Stimulated activated CD4-positive, alpha-beta T cell treated with anti-CD3 and anti-CD28 coated beads, Interleukin-15, amount 100 ng/mL, for 1 hour (primary cell): ENCODE measurements at places on chromosomes 5 and 9.

DNA sequence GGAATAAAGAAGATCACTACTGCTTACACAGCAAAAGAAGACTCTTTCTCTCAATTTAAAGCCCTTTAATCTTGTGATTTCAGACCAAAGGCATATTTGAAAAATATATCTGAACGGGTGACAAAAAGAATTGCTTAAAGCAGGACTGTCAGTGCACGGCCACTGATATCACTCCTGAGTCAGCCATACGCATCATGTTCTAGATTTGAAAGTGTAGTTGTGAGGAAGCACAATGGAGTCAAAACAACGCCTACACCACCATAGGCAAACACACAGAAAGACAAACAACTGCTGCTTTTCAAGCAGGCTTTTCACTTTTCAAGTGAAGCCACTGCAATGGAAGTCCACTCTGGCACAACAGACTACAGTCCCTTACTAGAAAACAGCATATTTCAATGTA lies 141.7 kb downstream of the AUH start:
- no peak for DNase-seq

DNA sequence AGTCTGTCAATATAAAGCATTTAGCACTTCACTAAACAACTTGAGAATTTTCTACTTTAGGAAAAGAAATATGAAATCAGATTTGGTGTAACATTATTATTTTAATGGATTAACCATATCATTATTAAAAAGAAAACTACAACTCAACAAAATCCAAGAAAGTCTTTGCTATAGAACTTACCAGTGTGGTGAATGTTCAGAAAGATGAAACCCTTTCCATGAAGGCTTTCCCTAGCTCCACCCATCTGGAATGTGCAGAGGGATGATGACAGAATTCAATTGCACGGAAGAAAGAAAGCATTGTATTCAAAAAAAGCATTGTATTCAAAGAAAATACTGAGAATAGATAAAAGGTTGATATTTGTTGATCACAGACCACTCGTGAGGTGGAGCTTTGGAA lies 328.6 kb upstream of the NUDT12 start:
- no peak for DNase-seq

DNA sequence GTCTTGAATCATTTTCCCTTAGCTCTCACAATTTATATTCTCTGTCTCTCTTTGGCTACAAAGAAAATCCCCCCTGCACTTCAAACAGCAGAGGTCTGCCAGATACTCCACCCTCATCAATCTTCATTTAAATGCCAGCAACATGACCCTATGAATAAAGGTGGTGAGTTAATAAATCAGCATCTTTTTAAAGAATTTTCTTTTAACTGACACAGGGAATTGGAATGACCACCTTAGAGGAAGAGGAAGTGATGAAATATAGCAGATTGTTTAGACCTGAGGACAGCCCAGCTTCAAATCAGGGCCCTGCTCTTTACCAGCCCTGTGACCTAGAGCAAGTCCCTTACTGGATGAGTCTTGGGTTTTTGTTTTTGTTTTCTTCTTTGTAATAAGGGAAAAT lies 223.1 kb upstream of the PAPPA start:
- DNase-seq: no peak

GRCh38 chr5:141483902-141484301 lies 928 bp upstream of the PCDHGC4 start:
- no peak for DNase-seq

GRCh38 chr9:129665814-129666520 lies 520 bp downstream of the PRRX2 start:
- no peak for DNase-seq

DNA sequence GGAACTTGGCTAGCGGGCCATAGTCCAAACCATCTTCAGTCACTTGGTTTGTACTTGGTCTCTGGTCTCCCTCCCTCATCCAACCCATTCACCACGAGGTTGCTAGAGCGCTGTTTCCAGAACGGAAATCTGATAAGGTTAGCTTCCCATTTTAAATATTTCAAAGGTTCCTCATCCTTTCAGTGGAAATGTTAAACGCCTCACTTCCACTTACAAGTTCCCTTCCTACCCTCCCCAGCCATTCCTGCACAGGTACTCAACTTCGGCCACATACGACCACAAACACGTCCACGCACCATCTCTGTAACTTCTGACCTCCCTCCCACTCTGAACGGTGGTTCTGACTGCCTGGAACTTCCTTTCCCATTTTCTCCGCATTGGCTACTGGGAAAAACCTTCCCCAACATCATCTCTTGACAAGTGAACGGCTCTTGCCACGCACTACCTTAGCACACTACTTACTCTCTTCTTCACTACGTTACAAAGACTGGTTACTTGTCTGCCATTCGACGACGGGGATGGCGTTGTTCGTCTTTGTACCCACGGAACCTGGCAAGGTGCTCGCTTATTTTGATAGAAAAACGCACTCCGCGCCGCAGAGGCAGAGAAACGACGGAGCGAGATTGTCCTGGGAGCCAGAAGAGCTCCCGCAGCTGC lies 629 bp downstream of the CCNH start:
- no peak for DNase-seq

DNA sequence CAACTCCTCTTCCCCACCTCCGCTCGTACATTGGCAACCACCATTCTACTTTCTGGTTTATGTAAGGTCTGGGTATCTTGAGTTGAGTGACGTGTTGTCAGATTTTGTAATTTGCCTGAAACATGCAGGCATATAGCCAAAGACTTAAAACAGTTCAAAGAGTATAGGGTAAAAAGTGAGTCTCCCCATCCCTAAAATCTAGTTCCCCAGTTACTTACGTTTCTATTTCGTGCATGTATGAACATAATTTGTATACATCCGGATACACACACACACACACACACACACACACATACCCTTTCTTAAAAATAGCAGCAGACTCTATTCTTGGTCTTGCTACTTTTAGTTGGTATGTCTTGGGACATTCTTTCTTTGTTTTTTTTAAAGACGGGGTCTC lies 915 bp downstream of the HSDL2 start:
- no peak for DNase-seq

DNA sequence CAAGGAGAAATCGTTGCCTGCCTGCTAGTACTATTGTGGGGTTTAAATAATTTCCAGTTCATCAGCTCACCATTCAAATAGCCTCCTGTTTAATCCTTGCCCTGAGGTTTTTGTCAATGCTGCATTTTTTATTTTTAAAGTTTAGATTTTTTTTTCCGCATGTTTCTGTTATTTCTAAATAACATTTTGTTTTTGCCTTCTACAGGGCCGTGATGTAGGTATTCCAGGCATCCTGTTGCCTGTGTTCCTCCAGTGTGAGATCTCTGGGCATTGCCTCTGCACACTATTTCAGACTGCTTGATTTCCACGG lies 124.3 kb downstream of the HSD17B3 start:
- DNase-seq: no peak

DNA sequence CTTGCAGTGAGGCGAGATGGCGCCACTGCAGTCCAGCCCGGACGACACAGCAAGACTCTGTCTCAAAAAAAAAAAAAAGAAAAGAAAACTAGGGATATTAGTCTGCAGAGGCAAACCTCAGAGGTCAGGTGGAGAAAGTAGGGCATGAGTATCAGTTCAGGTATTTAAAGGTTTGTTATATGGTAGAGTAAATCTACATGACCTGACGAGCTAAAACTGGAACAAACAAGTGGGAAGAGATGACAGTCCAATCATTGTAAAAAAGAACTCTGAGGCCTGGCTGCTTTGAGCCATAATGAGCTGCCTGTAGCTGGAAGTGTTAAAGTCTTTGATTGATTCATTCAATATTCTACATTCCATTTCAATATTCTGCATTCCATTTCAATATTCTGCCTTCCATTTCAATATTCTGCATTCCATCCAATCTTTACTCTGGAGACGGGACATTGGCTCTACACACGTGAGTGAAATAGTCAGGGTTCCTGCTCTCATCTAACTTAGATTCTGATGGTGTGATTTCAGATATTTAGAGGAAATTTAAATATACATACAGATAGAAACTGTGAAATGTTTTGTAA lies 28.9 kb upstream of the GRAMD2B start:
- DNase-seq: no peak

DNA sequence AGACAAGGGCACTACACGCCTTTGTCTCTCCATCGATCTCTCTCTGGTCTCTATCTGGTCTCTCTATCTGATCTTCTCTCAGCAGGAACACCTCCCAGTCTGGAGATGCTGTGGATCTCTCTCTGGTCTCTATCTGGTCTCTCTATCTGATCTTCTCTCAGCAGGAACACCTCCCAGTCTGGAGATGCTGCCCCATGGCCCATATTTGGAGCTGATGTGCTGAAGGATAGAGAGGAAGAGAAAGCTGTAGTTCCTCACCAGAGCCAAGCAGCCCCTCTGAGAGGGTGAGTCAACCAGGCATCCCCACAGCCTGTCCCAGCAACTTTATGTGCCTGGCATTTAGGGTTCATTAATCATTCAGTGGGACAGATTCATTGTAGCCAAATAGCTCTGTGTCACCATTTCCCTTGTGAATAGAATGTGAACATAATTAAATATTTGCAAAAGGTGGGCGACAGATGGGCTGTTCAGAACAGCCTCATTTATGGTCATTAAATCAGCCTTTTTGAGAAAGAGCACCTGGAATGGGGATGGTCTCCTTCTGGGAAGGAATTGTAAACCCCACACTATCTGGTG lies 189.3 kb upstream of the MAST4 start:
- no peak for DNase-seq

GRCh38 chr5:88304356-88304755 lies 35.7 kb upstream of the TMEM161B start:
- DNase-seq: no peak

- DNase-seq: no peak
These were observed 31.9 kb downstream of the THBS4 start for GRCh38 chr5:80067016-80067415.

- no peak for DNase-seq
These were observed 89.5 kb upstream of the FSTL4 start for GRCh38 chr5:133701871-133702270.

GRCh38 chr5:166561759-166562158 lies 1729.7 kb upstream of the WWC1 start:
- no peak for DNase-seq

- no peak for DNase-seq
These were observed 36.2 kb upstream of the PTCH1 start for GRCh38 chr9:95552814-95553546.

GRCh38 chr5:135566422-135567400 lies 12.1 kb downstream of the CXCL14 start:
- DNase-seq: no peak

DNA sequence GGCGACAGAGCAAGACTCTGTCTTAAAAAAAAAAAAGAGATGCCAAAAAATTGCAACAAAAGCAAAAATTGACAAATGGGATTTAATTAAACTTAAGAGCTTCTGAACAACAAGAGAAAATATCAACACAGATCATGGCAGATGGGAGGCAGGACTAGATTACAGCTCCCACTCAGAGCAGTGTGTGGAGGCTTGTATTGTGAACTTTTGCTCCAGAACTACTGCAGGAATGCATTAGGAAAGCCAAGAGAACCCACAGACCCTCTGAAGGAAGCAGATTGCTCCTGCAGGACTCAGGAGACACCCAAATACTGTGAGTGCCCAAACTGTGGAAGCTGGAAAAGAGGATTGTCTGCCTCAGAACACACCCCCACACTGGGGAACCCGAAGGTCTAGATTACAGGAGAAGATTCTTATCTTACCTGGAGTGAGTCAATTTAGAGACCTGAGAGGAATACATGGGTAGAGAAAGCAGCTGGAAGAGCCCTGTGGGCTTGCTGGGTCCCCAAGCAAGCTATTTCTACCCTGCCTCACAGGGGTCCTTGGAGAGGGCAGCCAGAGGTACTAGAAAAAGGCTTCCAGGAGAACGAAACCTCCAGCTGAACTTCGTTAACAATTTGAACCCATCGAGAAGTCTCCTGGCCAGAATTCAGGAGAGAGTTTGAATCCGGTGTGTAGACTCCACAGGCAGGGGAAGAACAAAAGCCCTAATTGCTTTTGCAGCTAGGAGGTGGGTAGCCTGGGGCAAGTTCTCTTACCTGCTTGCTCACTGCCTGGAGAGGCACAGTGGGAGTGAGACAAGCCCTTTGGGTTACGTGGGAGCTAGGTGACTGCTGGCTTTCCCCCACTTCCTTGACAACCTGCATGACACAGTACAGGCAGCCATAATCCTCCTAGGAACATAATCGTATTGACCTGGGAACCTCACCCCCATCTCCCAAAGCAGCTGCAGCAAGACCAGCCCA lies 593.4 kb upstream of the RGMB start:
- no peak for DNase-seq

- DNase-seq: no peak
These were observed 97.3 kb upstream of the DMRT1 start for GRCh38 chr9:744046-744712.

DNA sequence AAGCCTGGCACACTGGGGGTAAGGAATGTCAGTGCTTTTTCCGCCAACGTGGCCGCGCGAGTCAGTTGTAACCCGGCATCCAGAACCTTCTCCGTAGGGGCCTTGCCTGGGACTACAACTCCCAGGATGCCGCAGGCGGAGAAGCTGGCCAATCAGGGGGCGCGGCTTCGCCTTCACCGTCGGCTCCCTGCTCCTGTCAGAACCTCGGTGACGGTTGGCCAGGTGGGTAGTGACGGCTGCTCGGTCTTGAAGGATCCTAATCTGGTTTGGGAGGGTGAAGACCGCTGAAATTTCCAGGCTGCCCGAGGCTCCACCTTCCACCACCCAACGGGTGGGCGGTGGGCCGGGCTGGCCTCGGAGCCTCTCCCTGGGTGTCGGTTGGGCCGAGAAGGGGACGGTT lies at the start of gene C5orf58:
Gene C5orf58 (plus strand): TSS at position 200 of the 400 bp plus-strand sequence. CDS start 1,992 bp downstream, outside the sequence.
- DNase-seq: no peak

GRCh38 chr5:146796911-146797310 lies 81.6 kb downstream of the PPP2R2B start:
- no peak for DNase-seq

DNA sequence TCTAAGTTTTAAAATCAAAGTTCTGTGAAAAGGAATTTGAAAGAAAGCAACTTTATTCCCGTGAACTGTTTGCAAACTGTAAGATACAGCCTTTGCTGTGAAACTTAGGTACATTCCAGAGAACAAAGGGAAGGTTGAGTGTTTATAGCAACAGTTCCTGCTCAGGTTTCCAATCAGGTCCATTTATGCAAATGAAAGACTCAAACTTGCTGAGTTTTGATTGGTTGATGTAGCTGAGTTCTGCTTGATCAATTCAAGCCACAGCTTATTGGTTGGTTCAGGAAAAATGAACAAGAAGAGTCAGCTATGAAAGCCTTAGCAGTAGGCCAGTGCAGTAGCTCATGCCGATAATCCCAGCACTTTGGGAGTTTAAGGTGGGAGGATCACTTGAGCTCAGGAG lies 37.9 kb downstream of the SLC27A6 start:
- DNase-seq: no peak
